Hepatic stellate cell (primary cell): ENCODE measurements at places on chromosomes 1 and 21.

DNA sequence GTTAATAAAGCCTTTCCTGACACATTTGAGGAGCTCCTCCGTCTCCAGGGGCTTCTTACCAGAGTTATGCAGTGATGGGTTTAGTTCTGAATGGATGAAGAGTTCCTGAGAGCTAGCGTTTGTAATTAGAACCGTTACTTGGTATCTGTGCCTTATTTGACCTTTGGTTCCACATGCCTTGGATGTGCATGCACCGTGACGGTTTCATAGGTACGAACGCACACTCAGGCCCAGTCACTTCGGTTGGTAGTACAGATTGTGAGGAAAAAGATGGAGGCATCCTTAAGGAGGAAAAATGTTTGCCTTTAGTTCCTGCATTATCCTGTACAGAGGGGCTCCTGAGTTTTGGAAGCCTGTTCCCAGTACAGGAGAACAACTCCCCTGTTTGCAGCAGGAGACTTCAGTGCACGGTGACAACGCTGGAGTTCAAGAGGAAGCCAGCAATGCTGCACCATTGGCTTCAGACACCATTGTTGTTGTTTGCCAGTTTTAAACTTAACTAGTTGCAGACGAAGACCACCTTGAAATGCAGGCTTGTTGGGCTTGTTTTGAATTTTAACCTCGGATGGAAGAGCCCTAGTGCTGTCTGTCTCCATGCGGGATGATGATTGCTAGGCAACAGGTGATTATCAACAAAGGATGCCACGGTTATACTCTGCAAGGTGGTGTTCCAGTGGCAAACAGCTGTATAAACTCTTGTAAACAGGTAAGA, 8.2 kb downstream of the RBM15 start:
- no peak for DNase-seq

DNA sequence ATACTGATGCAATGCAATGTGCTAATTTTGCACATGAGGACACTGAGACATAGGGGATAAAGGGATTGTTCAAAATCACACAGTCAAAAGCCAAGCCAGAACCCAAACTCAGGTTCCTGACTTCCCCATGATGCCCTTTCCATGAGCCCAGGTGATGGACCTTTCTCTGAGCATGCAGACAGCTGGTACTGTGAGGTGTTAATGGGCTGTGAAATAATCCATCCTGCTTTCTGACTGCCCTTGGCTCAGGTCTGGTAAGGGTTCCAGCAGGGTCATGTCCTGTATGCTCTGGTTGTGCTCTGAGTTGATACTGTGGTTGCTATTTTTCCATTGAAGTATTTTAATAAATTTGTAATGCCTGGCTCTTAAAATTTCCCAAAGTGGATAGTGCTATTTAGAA, 50.0 kb downstream of the CNIH3 start:
- DNase-seq, result no peak

- no peak for DNase-seq
Observed at GRCh38 chr1:183734543-183735036, 70.3 kb upstream of the RGL1 start.

DNA sequence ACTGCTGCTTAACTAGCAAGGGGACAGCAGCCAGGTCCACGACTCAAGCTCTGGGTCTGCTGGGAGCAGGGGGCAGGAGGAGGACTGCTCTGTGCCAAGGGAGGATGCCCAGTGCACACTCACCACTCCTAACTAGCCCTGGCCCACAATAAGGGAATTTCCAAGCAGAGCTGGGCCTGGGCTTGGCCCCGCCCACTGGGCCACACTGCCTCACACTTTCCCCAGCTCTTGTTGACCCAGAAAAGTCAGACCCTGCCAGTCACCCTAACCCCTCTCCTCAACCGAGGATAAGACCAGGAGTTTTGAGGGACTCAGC, 18.7 kb downstream of the SLC9A1 start:
- no peak for DNase-seq

GRCh38 chr1:86866665-86867064, 47.3 kb downstream of the SELENOF start:
- DNase-seq, result no peak

GRCh38 chr21:45700461-45700860, 56.9 kb downstream of the PCBP3 start:
- DNase-seq, result no peak

- DNase-seq, result no peak
Observed at GRCh38 chr1:222329493-222330045, 218.3 kb downstream of the HHIPL2 start.

DNA sequence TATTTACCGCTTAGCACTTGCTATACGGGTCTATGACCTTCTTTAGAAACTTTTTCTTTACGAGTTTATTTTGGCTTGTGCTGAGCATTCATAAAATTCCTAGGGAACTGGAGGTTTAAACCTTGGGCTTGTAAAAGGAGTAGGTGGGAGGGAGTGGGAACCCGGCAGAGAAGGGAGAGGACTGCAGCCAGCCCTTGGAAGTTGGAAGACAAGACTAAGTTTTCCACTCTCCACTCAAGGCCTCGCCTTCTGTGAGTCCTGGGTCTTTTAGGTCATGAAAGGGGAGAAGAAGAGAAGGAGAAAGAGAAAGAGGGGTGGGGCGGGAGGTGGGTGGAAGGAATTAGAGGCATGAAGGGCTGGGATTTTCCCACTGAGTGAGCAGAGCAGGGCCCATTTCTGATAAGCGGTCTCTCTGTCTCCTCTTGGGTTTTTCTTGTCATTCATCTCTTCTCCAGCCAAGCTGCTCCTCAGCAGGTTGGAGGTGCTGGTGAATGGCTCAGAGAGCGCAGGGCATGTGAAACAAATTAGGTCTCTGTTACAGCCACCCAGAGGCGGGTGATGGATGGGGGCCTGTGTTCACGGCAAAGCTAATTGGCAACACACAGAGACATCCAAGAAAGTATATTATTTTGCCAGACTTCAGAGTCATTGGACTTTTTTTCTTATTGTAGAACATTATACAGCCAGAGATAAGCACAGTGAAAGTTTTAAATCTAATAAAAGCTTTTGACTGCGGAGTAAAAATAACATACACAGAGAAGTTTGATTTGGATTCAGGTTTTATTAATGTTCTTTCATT, 247.3 kb downstream of the FOXD2 start:
- DNase-seq, result no peak

- no peak for DNase-seq
Observed at GRCh38 chr1:119827010-119827409, 15.8 kb upstream of the REG4 start.

DNA sequence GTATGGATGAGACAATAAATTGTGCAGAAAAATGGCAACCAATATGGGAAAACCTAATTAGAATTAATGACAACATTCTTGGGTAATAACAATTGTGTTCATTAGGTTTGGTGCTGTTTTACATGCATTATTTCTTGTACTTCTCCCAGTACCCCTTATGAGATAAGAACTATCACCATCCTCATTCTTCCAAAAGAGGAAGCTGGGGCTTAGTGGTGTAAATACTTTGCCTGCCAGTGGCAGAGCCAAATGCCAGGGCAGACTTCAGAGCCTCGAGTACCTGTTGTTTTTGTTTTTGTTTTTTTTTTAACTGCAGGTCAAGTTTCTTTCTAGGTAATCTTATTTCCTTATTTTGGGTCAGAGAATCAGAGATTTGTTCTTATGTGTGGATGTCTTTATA, 206.4 kb downstream of the RHOU start:
- DNase-seq, result no peak

DNA sequence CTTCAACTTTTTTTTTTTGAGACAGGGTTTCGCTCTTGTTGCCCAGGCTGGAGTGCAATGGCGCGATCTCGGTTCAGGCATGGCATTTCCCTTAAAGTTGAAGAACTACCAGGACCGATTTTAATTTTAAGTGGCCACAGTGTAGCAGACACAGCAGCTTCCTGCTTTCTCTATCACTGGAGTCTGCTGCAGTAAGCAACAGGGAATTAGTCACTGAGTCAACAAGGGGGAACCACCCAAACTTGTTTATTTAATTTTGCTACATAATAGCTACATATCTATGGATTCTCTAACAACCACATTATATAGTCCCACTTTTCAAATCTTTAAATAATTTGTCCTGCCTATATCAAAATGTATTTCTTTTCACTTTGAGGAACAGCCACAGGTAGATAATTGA, 12.5 kb upstream of the TNNI3K start:
- peak; percentile 11 for DNase-seq

DNA sequence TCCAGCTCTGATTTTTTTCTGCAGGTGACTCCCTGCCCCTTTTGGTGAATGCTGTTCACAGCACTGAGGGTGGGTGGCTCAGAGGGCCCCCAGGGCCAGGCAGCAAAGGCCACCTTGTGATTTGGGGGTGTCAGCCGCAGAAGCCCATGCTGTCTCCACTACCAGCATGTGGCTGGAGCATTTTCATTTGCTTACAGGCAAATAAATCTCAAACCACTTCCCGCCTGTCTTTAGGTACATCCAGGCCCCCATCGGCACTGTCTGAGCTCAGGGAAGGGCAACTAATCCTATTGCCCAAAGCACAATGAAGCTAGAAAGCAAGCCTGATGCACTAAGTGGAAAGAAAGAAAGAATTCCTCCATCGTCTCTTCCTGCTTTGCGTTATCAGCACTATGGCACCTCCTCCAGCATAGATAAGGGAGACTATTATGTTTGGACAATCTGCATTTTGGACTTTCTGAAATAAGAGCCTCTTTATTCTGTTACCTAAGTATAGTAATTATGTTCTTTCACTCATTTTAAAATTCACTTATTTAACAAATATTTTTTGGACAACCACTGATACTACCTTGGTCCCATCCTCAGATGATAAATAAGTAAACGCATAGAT, 100.5 kb upstream of the TLR5 start:
- DNase-seq, result no peak

- no peak for DNase-seq
Observed at GRCh38 chr1:86015375-86015774, 141.2 kb downstream of the COL24A1 start.

DNA sequence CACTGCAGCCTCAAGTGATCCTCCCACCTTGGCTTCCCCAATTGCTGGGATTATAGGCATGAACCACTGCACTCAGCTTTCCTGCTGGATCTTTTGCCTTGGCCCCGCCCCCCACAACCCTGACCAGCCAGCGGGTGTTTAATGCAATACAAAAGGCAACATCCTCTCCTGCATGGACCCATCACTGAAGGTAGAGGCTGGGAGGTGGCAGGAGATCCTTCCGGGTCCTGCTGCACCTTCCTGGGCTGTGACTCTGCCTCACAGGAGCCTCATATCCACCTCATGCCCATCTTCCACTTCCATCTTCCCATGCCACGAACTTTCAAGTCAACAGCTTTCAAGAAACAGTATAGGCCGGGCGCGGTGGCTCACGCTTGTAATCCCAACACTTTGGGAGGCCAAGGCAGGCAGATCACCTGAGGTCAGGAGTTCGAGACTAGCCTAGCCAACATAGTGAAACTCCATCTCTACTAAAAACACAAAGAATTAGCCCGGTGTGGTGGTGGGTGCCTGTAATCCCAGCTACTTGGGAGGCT, 11.7 kb upstream of the WNT9A start:
- DNase-seq, result no peak

DNA sequence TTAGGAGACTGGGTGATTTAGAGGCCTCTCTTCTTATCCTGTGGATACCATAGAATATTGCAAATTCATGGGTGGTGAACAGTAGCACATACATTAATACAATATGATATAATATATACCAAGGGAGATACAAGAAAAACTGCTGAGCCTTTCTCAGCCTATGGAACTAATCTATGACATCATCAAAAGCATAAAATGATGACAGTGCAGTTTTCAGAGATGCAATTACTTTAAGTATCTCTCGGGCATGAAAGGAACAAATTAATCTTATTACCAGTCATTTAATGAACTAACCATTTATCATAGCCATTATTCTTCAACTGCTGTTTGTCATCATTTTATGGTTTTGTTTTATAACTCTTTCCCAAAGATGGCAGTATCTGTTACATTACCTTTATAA, 3.5 kb downstream of the CHODL start:
- DNase-seq, result no peak

GRCh38 chr1:97119260-97120158, 397.9 kb downstream of the PTBP2 start:
- no peak for DNase-seq

DNA sequence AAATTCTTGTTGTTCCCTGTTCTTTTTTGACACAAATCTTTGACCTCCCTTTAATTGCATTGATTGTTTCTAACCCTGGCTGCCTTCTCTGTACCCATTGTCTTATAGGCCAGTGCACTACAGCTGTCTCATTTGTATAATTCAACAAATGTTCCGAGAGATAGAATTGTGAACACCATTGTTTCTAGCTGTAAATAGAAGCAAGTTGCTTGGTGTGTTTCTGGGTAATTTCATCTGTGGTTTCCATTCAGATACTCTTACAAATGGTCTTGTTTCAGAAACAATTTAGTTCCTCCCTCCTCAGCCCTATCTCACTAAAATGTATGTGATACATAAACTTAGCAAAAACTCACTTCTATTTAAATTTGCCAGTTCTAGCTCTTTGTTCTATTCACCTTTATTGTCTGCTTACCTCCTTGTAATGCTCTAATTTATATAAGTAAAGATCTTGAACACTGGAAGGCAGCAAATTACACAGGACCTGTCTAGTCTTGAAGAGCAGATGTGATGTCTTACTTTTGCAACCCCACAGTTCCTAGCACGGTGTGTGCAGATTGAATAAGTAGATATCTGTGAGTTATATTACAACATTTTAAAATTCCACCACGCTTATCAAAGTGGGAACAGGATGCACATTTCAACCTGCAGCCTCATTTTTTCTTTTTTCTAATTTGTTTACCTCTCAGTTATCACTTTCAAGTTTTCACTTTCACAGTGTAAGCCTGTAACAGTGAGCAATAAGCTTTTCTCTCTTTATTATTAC, 515.6 kb upstream of the ZP4 start:
- DNase-seq, result no peak

DNA sequence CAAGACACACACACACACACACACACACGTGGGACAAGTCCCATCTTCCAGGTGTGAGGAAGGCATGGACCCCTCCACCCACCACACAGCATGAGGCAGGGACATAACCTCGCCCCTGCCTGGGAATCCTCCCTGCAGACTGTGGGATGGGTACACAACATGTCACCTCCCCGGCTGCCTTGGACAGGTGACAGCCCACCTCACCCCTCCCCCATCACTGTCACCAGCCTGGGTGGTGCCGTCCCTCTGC, 40.7 kb downstream of the AHDC1 start:
- DNase-seq, result no peak

DNA sequence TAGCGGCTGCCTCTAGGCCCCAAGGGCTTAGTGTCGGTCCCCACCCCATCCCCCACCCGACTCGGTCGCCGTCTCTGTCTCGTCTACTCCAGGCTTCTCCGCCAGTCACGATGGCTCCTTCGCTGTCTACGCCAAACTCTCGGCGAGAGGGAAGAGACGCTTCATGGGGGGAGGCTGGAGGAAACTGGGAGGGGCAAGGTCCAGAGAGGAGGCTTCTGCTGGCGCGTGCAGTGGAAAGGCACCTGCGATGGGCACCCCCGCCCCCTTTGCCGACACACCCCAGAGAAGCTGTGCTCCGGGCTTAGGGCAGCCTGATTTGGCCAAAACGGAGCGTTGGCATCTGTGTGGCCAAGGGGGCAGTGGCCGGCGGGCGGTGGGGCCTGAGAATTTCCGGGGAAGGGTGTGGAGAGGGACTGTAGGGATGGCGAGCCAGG, 1.2 kb upstream of the CSMD2 start:
- no peak for DNase-seq

- no peak for DNase-seq
Observed at GRCh38 chr21:26849428-26850115, 4.4 kb upstream of the ADAMTS1 start.
